ENCODE measurements at places on chromosomes 11 and 22.

DNA sequence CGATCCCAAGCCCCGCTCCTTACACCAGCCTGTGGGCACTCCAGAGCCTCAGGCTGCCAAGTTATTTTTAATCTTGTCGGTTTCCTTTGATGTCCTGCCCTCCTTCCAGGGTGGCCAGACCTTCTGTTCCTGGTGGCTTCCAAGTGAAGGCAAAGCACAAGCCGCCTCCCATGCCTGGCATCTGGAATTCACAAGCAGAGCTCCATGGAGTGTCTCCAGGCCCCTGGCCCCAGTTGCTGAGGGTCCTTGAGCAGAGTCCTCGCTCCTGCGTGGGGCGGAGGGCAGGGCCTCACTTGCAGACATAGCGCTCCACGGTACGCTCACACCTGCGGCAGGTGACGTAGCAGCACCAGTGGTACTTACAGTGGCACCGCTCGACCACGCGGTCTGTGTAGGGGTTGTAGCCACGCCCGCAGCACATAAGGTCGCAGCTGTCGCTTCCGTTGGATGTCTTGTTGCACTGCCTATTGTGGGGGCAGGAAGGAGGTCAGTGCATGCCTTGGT, 19.5 kb downstream of the WNT11 start:
- DNase-seq: no peak

- no peak for DNase-seq
Observed at GRCh38 chr11:128920666-128921065, 22.0 kb downstream of the TP53AIP1 start.

- no peak for DNase-seq
Observed at GRCh38 chr11:15958910-15959309, 397.4 kb downstream of the SOX6 start.

DNA sequence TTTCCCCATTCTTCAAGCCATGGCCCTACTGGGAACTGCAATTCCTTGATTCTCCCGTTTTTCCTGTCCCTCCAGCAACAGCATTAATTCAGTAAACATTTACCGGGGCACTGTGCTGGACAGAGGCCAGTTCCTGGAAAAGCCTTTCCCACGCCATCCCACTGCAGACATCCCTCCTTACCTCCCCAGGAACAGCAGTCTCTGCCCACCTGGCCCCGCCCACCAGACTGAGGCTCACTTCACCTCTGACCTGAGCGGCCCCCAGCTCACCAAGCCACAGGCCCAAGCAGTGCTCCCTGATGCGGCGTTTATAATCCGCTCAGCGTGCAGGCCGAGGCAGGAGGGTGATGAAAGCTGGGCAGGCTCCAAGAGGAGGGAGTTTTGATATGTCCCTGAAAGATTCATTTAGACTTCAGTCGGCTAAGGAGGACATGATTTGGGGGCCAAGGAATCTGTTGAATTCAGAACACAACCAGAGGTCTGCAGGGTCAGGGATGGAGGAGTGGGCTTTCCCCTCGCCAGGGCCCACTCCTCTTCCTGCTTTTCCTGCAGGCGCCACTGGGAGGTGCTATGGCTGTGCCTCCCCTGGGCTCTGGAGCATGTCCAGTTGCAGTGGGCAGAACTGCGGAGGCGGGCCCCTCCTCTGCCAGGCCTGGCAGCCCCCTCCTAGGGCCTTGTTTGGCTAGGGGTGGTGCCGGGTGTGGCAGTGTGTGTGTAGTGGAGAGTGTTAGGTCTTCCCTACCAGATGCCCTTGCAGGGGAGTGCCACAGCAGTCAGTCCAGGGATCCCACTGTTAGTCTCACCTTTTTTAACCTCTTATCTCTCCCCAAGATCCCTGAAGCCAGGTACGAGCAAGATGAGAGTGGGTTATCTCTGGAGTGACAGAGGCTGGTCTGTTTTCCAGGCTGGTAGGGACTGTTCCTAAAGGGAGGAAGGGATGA, 1.4 kb upstream of the TAGLN start:
- DNase-seq: peak; percentile 32

DNA sequence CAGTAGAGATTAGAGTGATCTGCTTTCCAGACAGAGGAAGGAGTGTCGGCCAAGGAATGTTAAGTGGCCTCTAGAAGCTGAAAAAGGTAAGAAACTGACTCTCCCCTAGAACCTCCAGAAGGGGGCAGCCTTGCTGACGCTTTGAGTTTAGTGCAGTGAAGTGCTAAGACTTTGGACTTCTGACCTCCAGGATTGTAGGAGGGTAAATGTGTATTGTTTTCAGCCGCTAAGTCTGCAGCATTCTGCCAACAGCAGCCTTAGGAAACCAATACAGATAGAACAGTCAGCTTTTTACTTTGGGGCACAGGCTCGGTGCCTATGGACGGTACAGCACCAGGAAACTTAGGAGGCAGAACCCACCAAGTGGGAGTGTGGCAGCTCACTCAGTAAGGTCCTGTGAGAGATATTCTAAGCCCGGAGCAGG, 3.6 kb upstream of the TBC1D22A start:
- DNase-seq: peak; percentile 63

- DNase-seq: no peak
Observed at GRCh38 chr22:38290347-38290746, 17.5 kb upstream of the TMEM184B start.
